ENCODE measurements at places on chromosomes 3 and 15.

DNA sequence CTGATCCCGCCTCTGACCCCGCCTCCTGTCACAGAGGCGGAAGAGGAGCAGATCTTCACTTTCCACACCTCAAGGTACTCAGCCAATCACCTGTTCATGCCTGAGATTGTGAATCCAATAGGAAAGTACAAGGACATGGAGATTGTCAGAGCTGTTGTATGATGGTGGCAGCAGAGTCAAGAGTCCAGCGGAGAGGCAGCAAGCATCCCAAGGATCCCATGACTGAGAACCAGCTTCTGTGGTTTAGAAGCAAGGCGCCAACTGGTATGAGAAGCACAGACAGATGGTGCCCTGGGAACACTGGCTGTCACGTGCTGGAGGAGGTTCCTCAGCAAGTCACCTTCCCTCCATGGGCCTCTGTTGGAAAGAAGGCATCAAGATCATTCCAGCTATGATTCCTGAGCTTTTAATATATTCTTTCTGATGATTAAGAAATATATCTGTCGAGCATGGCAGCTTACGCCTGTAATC, 93.9 kb downstream of the CPN2 start:
- no peak for DNase-seq

GRCh38 chr3:178808748-178809147, 262.9 kb downstream of the ZMAT3 start:
- DNase-seq = no peak

DNA sequence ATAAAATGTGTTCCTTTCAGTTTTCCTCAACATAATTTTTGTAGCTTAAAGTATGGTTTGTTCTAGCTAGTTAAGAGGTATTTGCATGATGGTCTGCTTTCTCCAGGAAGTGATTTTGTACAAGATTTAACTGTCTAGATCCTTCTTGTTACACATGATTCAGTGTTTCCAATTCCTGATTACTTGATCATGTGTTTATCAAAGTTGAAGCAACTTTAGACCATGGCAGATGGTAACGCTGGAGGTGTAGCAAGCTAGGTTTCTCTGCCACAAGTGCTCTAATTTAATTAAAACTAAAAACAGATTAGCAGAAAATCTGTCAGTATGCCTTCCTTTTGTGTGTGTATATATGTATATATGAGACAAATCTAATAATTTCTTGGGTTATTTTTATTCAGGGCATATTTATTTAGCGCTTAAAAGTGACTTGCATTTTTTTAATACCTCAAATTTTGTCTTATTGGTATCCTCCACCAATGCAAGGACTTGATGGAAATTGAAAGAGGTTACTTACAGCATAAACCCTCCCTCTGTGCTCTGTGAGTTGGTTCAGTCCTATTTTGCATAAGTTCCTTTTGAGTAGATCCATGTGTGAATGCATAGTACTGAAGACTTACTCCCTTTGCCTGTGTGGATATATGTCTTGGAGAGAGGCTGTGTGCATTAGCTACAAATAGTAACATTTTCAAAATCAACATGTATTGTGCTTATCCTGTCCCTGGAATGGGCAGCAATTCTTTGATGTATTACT, 157.3 kb upstream of the CGNL1 start:
- DNase-seq = peak; percentile 82

DNA sequence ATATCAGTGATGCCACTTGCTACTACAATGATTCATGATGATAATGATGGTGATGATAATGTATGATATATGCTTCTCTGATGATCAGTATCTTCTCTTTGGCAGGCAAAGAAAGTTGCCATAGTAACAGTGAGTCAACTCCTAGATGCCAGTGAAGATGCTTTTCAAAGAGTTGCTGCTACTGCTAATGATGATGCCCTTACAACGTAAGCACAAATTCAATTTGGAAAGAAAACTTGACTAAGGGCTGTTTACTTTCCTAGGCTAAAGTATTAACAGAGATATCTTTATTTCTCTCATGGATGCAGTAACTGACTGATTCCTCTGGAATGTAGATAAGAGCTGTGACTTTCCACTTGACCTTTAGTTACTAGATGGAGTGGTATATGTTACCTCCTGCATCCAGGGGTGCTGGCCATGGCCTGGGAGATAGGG, 27.8 kb downstream of the ADGRG7 start:
- no peak for DNase-seq

GRCh38 chr3:189334064-189334920, 162.5 kb downstream of the TPRG1 start:
- no peak for DNase-seq

GRCh38 chr3:61665121-61665520, 103.8 kb downstream of the PTPRG start:
- no peak for DNase-seq

DNA sequence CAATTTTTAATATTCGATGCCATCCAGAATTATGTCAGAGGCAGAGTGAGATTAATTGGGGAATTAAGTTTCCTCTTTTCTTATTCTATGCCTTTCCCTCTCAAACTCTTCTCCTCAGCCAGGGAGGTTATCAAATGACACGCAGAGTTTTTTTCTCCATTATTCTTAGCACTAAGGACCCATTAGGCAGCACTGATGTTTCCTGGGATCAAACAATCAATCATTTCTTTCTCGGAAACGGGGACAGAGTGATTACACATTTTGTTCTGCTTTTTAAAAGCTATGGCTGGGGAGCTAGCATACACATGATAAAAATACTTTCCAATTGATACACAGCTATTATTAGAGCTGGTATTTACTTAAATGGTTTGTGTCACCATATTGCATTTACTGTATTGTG, 35.3 kb upstream of the PSMD6 start:
- DNase-seq = no peak

- no peak for DNase-seq
These were observed 35.2 kb downstream of the GLB1 start for GRCh38 chr3:33061782-33062181.

DNA sequence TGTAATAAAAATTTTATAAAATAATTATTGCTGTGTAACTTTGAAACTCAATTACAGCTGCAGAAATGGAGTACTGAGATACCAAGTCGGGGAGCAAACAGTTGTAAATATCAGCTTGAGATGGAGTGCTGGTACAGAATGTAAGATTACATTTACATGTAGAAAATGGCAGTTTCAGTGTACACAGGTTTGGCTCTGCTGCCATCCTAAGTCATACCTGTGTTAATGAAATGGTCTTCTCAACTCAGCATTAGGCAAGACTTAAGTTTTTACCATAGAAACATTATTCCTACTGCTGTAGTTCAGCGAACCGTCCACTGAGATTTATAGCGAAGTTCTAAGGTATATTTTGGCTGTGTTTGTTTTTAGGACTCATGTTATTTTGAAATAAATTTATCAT, 110.1 kb upstream of the TBL1XR1 start:
- DNase-seq = no peak

DNA sequence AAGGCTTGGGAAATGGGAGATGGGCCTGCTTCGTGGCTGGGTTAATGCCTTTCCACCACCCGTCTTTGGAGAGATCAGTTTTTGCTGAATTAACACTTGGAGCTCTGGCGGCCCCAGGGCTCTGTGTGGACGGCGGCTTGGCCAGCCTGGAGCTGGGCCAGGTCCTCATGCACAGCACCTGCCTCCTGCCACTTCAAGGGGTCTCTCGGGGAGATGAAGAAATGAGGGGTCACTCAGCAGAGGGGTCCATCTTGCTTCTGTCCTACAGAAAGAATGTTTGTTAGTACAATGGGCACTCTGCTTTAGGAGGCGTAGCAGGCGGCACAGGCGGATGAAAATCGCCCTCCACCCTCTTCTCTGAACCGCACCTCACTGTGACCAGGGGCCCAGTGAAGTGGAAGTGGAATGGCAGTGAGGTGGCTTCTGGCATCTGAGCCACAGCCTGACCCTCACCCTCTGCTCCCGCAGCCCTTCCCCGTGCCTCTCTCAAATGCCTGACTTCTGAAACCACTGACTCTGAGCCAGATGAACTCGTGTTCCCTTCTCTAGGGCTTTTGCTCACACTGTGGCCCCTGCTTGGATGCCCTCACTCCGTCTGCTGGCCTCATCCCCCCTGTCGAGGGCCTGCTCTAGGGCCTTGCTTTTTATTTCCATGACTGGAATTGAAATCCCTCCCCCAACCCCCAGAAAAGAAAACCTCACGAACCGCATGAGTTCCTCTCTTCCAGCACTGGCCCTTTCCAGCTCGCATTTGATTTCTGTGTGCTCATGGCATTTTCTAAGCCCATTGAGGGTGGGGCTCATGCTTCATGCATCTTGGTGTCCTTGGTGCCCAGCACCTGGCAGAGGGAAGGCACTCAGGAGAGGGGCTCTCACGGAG, 42.2 kb downstream of the CHDH start:
- no peak for DNase-seq

DNA sequence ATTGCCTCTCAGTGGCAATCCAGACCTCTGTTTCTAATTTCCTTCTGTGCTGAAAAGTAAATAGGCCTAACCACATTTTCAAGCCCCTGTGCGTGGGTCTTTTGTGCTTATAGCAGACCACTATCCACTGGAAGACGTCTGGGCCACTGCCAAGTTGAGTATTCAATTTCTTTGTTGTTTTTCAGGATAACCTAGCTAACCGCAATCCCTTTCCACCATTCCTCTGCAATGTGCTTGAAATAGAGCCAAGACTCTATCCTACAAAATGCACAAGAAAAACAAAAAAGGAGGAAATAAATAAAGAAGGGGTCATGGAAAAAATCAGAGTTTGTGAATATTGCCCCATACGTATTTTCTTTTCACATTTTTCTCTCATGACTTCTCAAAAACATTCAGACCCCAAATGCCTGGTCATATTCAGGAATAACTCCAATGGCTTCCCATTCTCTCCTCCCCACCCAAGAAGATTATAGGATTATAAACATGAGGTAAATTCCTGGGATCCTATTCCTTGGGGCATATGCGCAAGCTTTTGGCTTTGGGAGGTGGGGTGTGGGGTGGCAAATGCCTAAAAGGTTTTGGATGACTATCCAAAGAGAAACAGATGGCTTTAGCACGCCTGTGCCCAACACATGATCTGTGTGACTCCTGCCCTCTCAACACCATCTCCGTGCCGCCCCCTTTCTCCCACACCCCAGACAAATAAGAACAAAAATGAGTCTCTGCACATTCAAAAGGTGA, 217.9 kb upstream of the THBS1 start:
- DNase-seq = no peak

- DNase-seq = no peak
These were observed 68.0 kb downstream of the C3orf70 start for GRCh38 chr3:185084901-185085300.

- DNase-seq = peak; percentile 67
These were observed 763 bp downstream of the TRA2B start for GRCh38 chr3:185936814-185937688.

DNA sequence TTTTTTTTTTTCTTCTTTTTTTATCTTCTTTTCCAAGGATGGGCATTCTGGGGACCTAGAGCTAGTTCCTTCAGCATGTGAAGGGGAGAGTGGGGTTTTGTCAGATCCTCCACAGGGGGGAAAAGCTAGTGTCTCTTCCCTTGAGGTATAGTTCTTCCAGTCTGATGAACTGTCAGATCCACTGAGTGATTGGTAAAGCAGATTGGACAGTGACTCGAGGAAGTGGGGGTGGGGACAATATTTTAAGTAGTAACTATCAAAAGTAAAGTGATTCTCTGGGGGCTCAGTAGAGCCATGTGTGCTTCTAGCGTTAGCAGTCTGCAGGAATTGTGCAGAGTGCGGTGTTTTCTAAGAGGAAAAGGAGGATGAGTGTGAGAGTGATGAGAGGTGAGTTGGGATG, 62.0 kb upstream of the TRIM71 start:
- no peak for DNase-seq

DNA sequence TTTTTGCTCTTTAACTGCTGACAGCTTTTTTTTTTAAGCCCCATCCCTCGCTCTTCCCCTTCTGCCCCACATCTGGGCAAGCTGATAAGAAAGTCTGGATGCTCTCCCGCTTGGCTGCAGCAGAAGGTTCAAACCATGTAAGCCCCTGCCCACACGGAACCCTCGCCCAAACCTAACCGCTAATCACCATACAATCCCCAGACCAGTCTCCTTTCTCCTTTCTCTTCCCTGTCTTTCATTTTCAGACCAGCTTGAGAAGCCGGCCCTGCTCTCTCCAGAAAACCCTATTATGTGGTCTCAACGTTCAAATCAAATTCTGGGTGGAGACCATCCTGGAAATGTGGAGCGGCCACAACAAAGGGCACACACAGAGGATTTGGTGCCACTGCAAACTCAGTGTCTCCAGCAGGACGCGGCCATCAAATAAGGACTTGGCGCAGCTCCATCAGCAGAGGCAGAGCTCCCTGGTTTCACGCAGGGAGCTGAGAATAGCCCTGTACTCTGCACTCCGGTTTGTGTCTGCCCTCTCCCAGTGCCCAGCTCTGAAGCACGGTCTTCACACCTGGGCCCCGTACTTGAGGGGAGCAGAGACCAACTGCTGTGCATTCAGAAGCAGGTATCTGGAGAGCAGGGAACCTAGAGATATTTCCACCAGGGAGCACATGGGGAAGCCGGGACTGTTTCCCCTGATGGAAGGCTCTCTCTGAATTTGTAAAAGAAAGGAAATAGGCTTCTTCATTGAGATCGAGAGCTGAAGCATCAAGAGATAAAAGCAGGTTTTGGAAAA, 92.6 kb downstream of the XXYLT1 start:
- peak; percentile 54 for DNase-seq

DNA sequence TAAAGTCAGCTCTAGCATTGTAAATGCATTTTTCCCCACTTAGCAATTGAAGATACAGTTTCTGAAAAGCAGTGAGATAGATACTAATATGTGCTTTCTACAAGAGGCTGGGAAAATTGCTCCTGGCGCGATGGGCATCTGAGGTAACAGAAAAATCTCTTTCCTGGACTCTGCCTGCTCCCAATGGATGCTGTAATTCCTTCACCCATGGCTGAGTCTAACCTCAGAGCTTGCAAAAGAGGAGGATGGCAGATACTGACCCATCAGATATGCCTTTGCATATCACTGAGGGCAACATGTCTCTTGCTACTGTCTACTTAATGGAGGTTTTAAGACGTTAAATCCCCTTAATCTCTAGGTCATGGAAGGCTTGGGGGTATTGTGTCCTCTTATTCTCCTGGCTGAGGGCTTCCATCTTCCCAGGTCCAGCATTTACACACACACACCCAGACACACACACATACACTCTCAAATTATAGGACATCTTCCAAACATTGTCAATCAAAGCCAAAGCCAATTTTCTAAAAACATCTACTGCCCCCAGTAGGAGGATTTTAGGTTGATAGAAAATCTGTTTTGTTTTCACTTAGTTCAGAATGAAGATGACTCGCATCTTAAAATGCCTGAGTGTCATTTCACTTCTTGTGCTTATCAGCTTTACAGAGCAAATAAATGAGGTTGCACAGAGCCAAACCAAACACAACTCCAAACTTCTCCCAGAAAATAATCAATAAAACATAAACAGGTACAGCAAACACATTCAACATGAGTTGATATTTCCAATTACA, 2.4 kb downstream of the TRPM1 start:
- no peak for DNase-seq
